Fibroblast of pulmonary artery (primary cell): ENCODE measurements at places on chromosomes 11 and 22.
A peak's percentile ranks its signal among the peaks of the same experiment; 100 is the strongest.

- DNase-seq: no peak
Observed at GRCh38 chr11:74784234-74784633, 35.6 kb downstream of the RNF169 start.

DNA sequence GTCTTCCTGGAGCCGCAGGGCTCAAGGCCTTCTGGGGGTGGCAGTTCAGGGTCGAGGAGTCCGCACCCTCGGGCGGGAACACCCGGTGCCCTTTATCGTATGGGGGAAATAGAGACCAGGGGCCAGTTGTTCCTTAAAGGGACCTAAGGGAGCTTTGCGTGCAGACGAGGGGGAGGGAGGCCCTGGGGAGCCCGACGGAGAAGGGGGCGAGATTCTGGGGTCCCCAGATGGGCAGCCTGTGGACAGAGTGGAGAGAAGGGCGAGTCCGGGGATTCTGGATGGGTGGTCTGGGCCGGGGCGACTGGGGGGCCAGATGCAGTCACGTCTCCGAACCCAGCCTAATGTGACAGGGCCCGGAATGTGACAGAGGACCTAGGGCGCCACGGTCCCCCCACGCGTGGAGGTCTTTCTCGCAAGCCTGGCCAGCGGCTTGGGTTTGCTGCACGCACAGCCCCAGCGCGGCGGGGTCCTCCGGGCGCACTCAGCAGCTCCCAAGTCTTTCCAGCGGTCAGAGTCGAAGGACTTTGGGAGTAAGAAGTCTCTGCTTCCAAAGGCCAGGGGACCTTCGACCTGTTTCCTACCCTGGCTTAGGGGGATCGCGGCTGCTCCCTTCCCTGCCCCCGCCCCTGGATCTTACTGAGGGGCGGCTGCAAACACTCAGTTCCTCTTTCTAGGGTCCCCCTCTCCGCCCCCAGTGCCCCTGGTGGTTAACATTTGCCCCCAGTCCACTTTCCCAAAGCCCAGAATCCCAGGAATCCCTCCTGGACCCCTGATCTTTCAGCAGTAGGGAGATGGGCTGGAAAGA, 547 bp downstream of the TUBA8 start:
- no peak for DNase-seq

- DNase-seq: peak; percentile 3
Observed at GRCh38 chr11:62223095-62223494, 14.6 kb downstream of the SCGB2A1 start.

DNA sequence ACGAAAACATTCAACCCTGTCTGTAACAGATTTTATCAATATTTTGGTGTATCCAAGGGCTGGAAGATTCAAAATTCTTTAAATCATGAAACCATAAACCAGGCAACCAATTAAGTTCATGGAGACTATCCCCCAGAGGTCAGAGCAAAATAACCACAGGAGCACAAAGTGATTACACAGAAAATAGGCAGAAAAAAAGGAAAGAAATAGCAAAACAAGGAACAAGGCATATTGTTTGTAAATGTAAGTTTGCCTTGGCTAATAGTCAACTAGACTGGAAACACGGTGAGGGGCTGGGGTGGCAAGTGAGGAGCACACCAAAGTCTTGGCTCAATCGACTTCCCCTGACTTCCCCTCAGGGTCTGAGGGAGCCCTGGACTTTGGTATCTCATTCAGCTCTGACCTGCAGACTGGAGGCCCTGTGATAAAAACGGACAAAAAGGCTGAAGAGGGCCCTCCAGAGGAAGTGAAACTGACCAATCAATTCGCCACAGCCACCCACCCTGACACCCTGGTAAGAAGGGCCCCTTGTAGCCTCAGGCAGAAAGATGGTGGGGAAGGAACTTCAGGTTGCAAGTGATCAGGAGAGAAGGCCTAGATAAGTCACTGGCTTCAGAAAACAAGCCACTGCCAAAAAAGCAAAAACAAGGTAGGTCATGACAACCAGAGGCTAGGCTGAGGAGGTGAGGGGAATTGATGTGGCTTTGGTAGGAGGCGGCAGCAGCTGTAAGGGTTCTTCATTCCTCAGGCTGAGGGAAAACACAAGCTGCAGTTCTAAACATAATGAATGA, 1.8 kb downstream of the SIK3 start:
- no peak for DNase-seq

DNA sequence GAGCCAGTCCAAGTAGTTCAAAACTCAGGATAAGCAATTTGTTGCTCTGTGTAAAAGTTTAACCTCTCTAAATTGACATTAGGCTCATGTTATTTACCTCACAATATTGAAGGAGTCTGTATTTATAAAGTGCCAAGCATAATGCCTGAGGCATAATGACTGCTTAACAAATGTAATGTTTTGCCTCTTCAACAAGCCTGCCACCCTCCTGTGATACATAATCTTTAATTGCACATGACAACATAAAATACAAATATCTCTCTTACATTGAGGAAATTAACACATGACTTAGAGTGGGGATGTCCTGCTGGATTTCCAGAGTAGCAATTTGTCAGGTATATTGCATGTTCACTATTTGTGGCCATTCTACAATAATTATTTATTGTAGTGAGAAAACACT, 469.2 kb upstream of the ANO5 start:
- DNase-seq: no peak

GRCh38 chr11:133720951-133721350, 124.4 kb downstream of the SPATA19 start:
- no peak for DNase-seq

- DNase-seq: no peak
Observed at GRCh38 chr11:103359216-103359615, 250.0 kb downstream of the DYNC2H1 start.

- peak; percentile 17 for DNase-seq
Observed at GRCh38 chr11:63917692-63918506, 935 bp upstream of the RCOR2 start.

- no peak for DNase-seq
Observed at GRCh38 chr11:86043765-86044503, 24.9 kb downstream of the PICALM start.

DNA sequence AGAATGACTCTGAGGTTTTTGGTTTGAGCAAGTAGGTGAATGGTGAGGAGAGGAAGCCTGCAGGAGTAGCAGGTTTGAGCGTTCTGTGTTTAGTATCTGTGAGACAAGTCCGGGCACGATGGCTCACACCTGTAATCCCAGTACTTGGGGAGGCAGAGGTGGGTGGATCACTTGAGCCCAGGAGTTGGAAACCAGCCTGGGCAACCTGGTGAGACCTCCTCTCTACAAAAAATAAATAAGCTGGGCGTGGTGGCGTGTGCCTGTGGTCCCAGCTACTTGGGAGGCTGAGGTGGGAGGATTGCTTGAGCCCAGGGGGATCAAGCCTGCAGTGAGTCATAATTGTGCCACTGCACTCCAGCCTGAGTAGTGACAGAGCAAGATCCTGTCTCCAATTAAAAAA, 9.7 kb upstream of the CENATAC start:
- no peak for DNase-seq

GRCh38 chr22:41620589-41621098, at the start of gene DESI1:
DESI1 (minus strand) TSS chr22:41621043; CDS start chr22:41620839, 204 bp downstream.
- DNase-seq: no peak

DNA sequence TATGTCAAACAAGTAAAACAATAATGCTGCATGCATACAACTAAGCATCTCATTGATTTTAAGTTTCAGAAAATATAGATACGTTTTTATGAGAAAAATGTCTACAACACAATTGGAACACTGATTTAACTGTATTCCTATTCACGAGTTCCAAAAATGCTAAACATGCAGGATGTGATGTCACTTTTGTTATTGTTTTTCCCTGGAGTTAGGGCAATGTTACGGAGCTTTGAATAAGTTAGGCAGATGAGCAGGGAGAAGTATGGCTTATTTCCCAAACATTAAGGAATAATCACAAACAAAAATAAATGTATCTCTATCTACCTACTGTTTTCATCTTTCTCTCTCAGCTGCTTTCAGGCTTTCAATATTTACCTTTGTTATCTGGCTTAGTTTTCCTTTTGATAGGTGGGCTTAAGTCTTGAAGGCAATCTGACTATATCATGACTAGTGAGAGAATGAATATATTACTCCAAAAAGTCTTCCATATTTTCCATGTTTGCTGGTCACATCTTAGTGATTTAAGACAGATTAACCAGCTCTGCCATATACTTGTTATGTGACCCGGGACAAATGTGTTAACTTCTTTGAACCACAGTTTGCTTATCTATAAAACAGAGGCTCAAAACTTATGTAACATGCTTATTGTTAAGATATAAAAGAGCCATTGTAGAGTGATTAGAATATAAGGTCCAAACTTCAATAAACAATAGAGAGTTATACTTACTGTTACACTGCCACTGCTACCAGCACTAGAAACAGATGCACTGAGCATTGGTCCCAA, 854.4 kb upstream of the CCDC90B start:
- DNase-seq: peak; percentile 20

GRCh38 chr22:31926969-31927368, 17.4 kb upstream of the YWHAH start:
- no peak for DNase-seq

- no peak for DNase-seq
Observed at GRCh38 chr11:107856180-107856980, 2.2 kb downstream of the SLC35F2 start.

DNA sequence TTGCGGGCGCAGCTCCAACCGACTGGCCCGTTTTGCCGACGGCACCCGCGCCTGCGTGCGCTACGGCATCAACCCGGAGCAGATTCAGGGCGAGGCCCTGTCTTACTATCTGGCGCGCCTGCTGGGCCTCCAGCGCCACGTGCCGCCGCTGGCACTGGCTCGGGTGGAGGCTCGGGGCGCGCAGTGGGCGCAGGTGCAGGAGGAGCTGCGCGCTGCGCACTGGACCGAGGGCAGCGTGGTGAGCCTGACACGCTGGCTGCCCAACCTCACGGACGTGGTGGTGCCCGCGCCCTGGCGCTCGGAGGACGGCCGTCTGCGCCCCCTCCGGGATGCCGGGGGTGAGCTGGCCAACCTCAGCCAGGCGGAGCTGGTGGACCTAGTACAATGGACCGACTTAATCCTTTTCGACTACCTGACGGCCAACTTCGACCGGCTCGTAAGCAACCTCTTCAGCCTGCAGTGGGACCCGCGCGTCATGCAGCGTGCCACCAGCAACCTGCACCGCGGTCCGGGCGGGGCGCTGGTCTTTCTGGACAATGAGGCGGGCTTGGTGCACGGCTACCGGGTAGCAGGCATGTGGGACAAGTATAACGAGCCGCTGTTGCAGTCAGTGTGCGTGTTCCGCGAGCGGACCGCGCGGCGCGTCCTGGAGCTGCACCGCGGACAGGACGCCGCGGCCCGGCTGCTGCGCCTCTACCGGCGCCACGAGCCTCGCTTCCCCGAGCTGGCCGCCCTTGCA, 1.0 kb downstream of the FJX1 start:
- peak; percentile 43 for DNase-seq

GRCh38 chr11:36605221-36606216, 7.5 kb upstream of the RAG2 start:
- no peak for DNase-seq

GRCh38 chr22:23182309-23183060, 2.2 kb downstream of the BCR start:
- no peak for DNase-seq

DNA sequence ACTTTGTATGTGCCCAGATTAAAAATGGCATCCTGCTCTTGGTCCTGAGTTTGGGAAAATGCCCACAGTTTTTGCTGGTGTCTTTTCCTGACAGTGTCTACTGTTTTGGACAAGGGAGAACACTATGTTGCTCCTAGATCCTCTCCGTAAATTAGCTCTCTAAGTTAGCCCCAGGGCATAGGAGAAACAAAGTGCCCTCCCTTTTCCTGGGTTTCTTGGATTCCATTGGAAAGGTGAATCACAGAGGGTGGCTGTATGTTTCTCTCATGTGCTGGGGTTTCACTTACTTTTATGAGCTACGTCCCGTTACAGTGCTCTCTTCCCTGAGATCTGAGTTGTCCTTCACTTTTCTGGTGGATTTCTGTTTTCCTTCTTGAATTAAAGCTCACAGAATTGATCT, 782.8 kb downstream of the CNTN5 start:
- no peak for DNase-seq

GRCh38 chr11:108698844-108699642, 34.2 kb downstream of the DDX10 start:
- no peak for DNase-seq

- DNase-seq: no peak
Observed at GRCh38 chr22:38513063-38513462, 7.0 kb upstream of the DDX17 start.

DNA sequence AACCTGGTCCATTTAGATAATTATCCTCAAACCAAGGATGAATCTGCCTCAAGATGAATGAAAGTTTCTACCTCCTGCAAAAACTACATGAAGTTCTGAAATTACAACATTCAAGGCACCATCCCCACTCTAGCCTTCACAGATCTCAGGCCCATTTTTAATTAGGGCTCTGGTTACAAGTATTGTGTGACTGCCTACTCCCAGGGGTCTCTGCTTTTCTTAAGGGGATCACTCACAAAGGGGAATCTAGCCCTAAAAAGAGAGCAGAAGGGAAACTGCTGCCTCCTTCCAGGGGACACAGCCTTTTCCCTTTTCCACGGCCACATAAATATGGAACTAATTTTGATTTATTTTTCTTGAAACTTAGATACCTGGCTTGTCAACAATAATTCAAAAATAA, 17.4 kb upstream of the TMEM135 start:
- DNase-seq: no peak

- DNase-seq: no peak
Observed at GRCh38 chr11:126465573-126466188, 110.2 kb downstream of the ST3GAL4 start.

GRCh38 chr22:27597703-27598444, 203.7 kb downstream of the MN1 start:
- DNase-seq: peak; percentile 21

DNA sequence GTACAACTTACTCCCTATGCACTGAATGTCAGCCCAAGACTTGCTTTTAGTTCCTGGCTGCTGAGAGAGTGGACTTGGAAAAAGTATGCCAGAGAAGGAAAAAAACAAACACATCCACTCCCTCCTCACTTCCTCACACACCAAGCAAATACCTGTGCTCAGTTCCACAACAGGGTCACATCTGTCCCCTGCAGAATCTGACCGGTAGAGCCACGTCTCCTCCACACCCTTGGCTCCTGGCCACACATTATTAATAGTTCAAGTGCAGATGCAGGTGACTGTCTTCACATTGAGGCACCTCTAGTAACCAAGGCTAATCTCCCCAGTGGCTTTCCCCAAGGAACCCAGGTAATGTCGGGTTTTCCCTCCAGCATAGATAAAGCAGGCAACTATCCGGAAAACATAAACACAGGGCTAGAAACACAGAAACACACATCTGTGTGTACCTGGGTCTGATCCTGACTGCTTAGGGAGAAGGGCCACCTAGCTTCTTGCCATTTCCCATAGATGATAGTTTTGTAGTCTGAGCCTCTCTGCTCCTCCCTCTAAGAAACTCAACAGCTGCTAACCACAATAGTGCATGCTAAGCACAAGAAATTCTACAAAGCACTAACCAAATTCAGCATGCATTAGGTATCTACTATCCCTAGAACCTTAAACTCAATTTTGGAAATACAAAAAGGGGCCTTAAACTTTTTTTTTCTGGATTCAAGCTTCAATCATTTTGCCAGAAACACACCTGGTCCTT, 10.2 kb downstream of the SYTL2 start:
- DNase-seq: no peak

- peak; percentile 42 for DNase-seq
Observed at GRCh38 chr11:64121663-64122410, 44.1 kb downstream of the MACROD1 start.

- DNase-seq: no peak
Observed at GRCh38 chr11:133663135-133663985, 131.1 kb upstream of the OPCML start.

GRCh38 chr22:19718456-19719049, 4.2 kb downstream of the SEPTIN5 start:
- DNase-seq: no peak

GRCh38 chr11:4559527-4560440, 14.8 kb downstream of the OR52M1 start:
- DNase-seq: no peak
